ENCODE measurements at places on chromosomes 7 and 10. TPM values are rescaled to one million over a fixed set of nuclear protein-coding genes. Genes with fewer than 3 reads are reported as not detected.

DNA sequence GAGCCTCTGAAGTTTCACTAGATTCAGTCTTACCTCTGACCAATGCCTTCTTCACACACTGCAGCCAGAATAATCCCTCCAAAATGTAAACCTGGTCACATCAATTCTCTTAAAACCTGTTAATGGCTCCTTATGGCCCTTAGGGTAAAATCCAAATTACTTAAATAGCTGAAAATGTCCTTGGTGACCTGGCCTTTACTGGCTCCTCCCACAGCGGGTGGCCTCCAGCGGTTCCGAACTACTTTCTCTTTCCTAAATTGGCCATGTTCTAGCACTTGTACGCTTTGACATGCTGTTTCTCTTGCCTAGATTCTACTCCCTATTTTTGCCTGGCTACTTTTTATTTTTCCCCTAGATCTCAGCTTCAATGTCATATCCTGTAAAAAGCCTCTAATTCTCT, 36.1 kb downstream of the AGK start:
- DNase-seq, result no peak

- no peak for DNase-seq
These were observed 97.4 kb upstream of the GPR26 start for GRCh38 chr10:123568751-123569150.

- no peak for DNase-seq
These were observed 488.3 kb upstream of the NRP1 start for GRCh38 chr10:33822774-33823173.

DNA sequence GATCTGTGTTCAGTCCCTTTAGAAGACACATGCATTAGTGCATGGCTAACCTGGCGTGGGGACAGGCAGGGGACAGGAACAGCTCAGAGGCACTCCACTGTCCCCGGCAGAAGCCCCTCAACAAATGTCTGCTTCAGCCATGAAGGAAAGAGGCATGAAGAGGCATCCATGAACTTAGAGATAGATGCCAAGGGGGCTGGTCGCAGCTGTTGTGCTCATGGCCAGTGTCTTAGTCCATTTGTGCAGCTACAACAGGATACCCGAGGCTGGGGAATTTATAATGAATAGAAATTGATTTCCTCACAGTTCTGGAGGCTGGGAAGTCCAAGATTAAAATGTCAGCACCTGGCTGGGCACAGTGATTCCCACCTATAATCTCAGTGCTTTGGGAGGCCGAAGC, 14.5 kb upstream of the GNA12 start:
- DNase-seq, result no peak

DNA sequence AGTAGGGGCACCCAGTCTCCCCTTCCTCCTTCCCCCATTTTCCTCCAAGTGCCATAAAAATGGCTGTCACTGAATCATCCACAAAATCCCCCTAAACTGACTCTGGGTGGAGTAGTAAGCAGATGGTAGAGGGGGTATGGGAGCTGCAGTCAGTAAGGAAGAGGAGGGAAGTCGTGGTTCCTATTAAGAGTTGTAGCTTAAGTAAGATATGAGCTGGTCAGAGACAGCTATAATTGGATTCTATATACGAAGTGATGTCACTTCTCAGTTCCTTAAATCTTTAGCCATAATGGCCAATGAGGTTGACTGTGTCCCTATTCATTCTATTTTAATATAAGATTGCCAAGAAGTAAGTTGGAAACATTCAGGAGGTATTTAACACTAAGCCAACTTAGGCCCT, 131.7 kb downstream of the SLC16A9 start:
- DNase-seq, result no peak

The FAM25A gene
- not detected for polyA plus RNA-seq

Data from right lung (tissue), 10 donors.